ENCODE measurements at places on chromosomes 13 and 19.
A peak's percentile ranks its signal among the peaks of the same experiment; 100 is the strongest.

- no peak for DNase-seq
Observed at GRCh38 chr13:114115796-114116195, 16.6 kb downstream of the RASA3 start.

GRCh38 chr13:52868190-52868589 is 19.8 kb upstream of the PCDH8 start:
- no peak for DNase-seq

GRCh38 chr19:6873708-6874431 is 13.5 kb upstream of the ADGRE1 start:
- DNase-seq, result no peak

DNA sequence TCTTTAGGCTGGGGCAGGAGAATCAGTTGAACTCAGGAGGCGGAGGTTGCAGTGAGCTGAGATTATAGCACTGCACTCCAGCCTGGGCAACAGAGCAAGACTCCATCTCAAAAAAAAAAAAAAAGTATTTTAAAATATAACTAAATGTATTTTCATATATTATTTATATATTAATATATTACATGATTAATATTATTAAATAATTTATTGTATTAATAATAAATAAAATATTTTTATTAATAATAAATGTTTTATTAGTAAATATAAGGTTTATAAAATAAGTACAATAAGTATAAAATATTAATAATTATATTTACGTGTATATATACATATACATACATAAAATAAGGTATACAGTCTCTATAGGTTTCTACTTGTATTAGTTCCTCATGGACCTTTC is 56.8 kb downstream of the SKA3 start:
- DNase-seq, result no peak

- DNase-seq, result no peak
Observed at GRCh38 chr19:43695985-43696704, 19.7 kb upstream of the IRGC start.

DNA sequence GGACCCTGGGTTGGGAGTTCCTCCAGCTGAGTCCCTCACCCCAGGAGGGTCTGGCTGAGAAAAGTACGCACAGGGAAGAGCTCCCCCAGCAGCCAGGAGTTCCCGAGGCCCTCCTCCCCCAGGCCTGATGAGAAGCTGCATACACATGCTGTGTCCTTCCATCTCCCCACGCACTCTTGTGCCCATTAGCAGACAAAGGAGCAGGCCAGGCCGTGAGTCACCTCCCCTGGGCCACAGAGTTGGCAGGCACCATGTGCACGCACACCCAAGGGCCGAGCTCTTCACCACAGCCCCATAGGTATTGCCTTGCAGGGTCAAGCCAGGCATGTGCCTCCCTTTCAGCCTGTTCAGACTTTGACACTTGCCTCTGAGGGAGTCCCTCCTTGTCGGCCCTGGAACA is 17.5 kb downstream of the MAU2 start:
- DNase-seq, result no peak

- no peak for DNase-seq
Observed at GRCh38 chr13:20074966-20075365, 85.9 kb downstream of the GJA3 start.

DNA sequence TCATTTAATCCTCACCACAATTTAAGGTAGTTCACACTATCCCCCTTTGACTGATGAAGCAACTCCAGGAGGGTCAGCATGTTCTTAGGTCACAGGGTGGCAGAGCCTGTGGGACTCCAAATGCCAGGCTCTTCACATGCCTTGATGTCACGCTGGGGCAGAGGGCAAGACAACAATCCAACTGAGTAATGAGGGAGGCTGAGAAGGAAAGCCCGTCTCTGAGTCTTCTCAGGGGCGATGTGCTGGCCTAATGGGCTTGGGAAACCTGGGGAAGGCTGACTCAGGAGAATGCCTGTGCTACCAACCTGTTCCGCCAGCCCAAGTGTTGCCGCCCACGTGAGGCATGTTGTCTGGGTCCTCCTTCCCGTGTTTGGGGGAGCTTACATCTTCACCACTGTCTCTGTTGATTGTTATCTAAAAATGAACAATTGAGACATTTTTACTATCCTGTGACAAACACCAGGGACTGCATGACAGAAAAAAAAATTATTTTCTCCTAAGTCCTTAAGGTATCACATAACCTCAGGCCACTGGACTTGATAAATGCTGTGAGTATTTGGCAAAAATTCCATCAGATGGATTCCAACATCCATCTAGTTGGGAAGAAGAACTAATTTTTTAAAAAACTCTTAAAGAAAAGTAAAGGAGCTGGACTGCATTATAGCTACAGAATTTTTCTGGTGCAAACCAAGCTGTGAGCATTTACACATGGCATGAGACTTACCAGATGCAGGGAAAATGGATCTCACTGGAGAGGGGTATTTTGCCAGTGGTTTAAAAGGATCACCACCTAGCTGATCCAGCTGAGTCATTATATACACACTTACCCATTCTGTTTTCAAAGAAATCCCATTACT is 157.5 kb downstream of the RGCC start:
- peak; percentile 59 for DNase-seq

GRCh38 chr13:58619396-58620113 is 988.0 kb downstream of the PCDH17 start:
- DNase-seq, result no peak

- no peak for DNase-seq
Observed at GRCh38 chr19:55923556-55923955, 8.6 kb downstream of the NLRP13 start.

DNA sequence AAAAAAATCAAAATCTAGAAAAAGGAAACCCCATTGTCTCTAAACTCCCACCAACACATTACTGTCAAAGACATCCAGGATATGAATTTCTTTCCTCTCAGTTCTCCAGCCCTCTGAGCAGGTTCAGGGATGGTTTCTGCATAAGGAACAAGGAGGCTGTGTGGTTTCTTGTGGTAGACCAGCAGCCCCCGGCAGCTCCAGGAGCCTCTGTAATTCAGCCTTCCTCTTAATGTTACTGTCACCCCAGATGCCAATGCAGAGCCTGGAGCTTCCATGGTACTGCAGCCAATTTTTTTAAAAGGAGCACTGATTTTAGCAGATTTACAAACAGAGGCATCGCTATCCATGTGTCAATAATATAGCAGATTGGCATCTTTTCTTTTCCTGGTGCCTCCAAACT is 100.6 kb upstream of the FAM216B start:
- no peak for DNase-seq

Measured in EH (cell line).